NCI-H524 treated with DMSO at 0.1 percent for 48 hours (cell line): ENCODE measurements at places on chromosomes 4 and X.

GRCh38 chr4:52659001-52659721 lies at the start of gene USP46:
Gene USP46, minus strand, starts transcription at chr4:52659301. Its CDS starts 151 bp downstream, at chr4:52659150.
- no peak for DNase-seq

- DNase-seq, result no peak
These were observed 54.4 kb downstream of the VGLL1 start for GRCh38 chrX:136586386-136586785.

- no peak for DNase-seq
These were observed 262.7 kb downstream of the ANKRD50 start for GRCh38 chr4:124449881-124450280.

DNA sequence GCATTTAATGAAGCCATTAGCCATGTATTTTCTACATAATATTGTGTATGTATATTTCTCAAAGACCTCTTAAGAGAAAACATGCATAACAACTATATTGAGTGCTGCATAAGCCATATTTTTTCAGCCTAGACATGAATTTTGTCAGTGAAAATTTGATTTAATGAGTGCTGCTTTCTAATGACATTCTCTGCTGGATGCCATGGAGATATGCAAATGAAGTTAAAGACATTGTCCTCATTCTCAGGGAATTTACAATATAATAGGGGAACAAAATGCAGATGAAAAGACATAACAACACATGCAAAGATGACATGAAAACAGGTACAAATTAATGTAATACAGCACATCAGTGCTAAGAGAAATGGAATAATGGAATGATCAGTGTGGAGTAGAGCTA lies 118.7 kb downstream of the ATOH1 start:
- no peak for DNase-seq

GRCh38 chrX:10761447-10761846 lies 141.1 kb upstream of the MID1 start:
- no peak for DNase-seq

DNA sequence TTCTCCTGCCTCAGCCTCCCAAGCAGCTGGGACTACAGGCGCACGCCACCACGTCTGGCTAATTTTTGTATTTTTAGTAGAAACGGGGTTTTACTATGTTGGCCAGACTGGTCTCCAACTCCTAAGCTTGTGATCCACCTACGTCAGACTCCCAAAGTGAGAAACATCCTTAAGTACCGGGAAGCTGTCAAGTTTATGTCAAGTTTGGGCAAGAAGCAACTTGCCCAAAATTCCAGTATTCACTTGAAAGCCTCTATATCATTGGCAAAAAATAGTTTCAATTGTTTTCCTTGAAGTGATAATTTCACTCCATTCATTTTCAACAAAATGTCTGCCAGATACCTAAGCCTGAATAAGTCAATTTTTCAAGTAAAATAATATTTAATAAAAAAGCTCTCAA lies 370.0 kb downstream of the FBXO8 start:
- DNase-seq, result no peak

DNA sequence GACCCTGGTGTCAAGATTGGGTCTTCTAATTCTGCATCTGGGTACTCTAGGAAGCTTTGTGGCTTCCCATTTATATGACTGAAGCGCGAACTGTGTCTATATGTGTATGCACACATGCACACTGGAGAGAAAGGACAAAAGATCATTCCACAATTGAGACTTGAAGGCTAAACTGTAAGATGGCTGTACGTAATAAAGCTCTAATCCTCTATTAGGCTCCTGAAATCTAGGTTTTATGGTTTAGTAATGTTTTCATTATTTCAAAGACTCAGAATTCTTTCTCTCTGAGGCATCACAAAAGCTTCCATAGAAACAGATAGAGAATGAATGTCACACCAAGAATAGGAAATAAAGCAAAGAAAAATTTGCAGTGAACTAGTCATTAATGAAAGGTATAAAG lies 320.7 kb upstream of the FTHL17 start:
- no peak for DNase-seq

GRCh38 chr4:113810906-113811305 lies 49.4 kb upstream of the CAMK2D start:
- no peak for DNase-seq

DNA sequence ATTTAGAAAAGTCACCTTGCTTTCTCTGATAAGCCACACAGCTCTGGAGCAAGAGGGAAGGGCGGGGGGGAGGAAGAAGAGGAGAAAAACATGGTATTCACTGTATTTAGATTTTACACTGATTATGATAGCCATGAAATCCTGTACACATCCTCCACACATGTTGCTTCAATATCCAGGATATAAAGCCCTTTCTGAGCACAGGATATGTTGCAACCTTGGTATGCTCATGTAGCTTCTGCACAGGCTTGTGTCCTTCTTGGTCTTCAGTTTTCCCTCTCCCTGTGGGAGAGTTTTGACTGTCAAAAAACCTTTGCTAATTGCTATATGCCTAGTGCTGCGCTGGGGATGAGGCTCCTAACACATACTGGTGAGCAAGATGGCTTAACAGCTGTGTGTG lies 61.9 kb upstream of the DAPP1 start:
- DNase-seq, result no peak

DNA sequence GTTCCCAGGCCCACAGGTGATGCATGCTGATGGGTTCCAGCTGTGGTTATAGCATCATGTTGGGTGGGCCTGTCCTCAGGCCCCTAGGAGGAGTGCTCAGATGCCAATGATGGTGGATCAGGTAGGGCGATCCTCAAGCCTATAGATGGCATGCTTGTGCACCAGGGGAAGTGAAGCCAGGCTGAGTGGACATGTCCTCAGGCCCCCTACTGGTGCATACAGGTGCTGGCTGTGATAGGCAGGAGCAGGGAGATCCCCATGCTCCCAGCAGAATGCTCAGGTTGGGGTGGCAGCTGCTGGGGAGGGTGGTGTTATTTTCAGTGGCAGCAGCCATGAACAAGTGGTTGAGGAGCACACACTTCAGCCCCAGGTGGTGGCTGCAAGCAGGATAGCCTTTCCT lies 96.0 kb downstream of the SMARCA1 start:
- no peak for DNase-seq

GRCh38 chr4:10302096-10302495 lies 155.1 kb downstream of the ZNF518B start:
- no peak for DNase-seq
